ENCODE measurements at places on chromosomes 13 and 19.

- DNase-seq: peak; percentile 41
Observed at GRCh38 chr19:35592226-35592625, 6.3 kb downstream of the PMIS2 start.

DNA sequence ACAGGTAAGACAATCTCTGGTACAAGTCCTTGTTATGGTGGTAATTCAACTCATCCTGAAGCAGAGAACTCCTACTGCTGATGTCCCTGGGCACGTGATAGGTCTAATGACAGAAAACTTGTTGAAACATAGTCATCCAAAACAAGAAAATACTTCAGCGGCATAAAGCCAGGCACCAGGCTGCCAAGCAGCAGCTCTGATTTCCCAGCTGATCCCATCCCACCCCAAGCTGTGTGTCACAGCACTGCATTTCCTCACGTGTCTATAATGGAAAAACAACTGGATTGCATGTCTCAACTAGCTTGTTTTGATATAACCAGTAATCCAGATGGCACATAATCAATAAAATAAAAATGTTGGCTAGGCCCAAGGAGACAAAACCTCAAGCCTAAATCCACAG lies 64.8 kb downstream of the MIPEP start:
- no peak for DNase-seq

- DNase-seq: no peak
Observed at GRCh38 chr19:48020686-48021085, 23.2 kb downstream of the CABP5 start.

- peak; percentile 7 for DNase-seq
Observed at GRCh38 chr13:113299951-113300350, 2.9 kb downstream of the LAMP1 start.

- peak; percentile 13 for DNase-seq
Observed at GRCh38 chr19:41705393-41706174, 2.8 kb upstream of the CEACAM5 start.

- DNase-seq: no peak
Observed at GRCh38 chr19:28960586-28960985, 252.4 kb downstream of the UQCRFS1 start.

DNA sequence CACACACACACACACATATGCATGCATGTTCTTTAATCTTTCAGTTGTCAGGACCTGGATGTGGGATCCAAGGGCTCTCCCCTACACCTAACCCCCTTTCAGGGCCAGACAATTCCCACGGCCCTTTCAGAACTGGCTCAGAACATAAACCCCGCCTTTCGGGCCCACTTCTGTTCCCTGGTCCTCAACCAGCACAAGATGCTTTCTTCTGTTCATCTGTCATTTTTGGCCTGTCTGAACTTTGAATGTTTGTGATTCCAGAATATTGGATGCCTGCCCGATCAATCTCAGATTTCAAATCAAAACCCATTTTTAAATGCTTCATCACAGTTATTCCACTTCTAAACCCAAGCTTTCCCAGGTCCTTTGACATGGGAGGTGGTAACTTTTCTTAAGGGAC lies 167.3 kb downstream of the USP12 start:
- no peak for DNase-seq

GRCh38 chr19:48967346-48968178 lies 2.5 kb downstream of the FTL start:
- peak; percentile 37 for DNase-seq

GRCh38 chr19:21587549-21587948 lies 82.1 kb downstream of the ZNF429 start:
- DNase-seq: no peak

DNA sequence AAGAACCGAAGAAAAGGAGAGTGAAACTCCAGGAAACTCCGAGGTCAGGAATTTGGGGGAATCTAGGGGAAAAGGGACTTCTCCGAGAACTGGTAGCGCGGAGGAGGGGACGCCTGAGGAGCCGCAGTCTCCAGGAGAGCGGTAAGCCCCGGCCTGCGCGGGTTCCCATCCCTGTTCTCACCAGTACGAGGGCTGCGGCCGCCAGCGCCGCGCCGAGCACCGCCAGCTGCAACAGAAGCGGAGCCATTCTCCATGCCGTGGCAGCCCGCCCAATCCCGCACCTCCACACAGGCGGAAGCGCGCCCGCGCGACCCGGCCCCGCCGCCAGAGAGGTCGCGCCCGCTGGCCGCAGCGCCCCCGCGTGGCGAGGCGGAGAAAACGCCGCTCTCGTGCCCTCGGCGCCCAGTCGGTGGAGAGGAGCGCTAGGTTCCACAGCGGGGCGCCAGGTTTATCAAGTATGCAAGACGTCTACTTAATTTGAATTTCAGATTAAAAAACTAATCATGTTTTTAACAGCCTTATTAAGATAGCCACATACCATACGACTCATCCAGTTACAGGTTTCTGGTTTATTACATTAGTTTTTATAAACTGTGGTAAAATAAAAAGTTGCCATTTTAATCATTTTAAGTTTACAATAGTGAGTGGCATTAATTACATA lies at the start of gene ALG5:
Gene ALG5 (minus strand): TSS at position 287 of the 661 bp plus-strand sequence. CDS start 40 bp downstream, at position 247.
- peak; percentile 94 for DNase-seq

All from activated CD4-positive, alpha-beta T cell treated with anti-CD3 and anti-CD28 coated beads, Interleukin-10, Interleukin-2, amounts not matched to agents 100 ng/mL and 50 ng/mL, durations not matched to agents 16 hours and 8 hours (primary cell).